ENCODE measurements at places on chromosomes 1 and 21.
A peak's percentile ranks its signal among the peaks of the same experiment; 100 is the strongest.

DNA sequence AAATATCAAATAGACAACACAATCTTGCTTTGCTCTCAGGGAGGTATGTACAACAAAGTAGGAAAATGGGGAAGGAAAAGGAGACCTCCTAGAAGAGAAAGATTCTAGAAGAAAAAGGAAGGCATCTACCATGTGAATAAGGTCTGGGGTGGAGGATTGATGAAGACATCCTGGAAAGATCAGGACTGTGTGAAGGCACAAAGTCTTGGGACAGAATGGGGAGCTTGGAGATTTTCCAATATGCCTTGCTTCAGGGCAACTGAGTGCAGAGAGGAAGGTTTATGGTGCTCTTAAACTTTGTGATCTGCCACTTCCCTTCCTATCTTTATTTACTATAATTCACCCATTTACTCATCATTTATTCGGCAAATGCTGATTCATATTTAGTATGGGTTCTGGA lies 352.0 kb downstream of the PLPP3 start:
- DNase-seq = no peak

- DNase-seq = no peak
Observed at GRCh38 chr1:30014031-30014430, 709.4 kb downstream of the MATN1 start.

- DNase-seq = no peak
Observed at GRCh38 chr1:245591346-245592188, 436.8 kb downstream of the KIF26B start.

- no peak for DNase-seq
Observed at GRCh38 chr1:210618369-210618768, 289.7 kb downstream of the HHAT start.

DNA sequence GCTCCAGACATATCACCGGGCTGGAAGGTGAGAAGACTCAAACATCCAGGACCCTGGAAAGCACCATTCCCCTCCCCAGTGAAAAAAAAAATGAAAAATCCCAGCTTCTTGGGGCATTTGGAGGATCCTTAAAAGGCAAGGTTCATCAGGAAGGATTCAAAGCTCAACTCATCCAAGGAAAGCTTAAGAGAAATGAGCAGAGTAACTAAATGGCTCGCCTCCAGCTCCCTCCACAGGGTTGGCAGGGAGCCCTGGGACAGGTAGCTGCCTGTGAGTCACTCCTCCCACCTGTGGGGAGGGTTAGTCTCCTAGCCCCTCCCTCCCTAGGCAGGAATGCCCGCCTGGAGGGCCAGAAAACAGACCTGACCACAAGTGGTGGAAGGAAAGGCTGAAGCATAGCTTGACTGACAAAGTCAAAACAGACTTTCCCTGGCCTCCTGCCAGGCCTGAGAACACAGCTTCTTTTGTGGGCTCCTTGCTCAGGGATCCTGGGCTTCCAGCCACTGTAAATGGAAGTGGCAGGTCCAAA lies 712 bp upstream of the LAMB3 start:
- DNase-seq = peak; percentile 80

DNA sequence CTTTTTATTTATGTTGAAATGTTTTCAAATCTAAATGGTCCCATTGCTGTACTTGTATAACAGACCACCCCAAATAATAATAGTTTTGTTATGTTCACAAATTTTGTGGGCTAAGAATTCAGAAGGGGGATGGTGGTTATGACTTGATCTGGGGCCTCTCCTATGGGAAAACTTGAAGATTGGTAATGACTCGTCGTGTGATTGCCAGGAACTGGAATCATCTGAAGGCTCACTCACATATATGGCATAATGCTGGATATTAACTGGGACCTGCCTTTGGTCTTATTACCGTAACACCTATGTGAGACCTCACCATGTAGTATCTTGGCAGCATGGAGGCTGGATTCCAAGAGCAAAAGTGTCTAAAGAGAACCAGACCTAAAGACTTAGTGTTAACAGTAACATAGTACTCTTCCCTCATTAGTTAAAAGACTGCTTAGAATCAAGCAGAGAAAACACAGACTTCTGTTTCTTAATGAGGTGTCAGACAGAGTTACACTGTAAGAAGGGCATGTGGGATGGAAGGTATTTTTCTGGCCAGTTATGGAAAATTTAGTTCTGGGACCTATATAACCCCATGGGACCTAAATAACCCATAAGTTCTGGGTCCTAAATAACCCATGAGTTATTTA lies 11.9 kb downstream of the LYPLAL1 start:
- no peak for DNase-seq

DNA sequence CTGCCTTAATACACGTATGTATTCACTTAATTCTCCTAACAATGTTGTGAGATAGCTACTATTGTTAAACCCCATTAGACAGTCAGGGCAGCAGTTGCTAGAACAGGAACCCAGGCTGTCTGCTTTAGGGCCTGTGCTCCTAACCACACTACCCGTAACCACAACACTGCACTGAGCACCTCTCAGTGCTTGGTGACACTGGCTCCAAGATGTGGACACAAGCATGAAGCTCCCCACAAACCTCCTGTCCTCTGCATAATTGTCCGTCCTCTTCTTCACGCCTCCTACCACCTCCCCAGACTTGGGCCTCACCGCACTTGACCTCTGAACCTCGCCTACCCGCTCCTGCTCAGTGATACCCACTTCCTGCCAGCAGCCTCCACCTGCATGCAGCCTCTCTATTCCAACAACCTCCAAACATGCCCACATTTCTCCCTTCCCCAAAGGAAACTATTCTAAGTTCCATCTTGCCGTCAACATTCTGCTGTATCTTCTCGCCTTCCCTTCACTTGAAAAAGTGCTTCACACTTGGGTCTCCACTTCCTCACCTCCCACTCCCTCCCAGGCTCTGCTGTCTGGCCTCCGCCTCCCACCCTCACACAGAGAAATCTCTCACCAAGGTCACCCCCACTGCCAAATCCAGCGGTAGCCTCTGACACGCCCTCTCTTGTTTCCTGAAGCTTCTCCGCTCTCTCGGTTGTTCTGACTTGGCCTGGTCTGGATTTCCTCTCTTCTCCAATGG lies 14.6 kb upstream of the AHDC1 start:
- DNase-seq = peak; percentile 40

GRCh38 chr1:163928069-163928468 lies 606.3 kb downstream of the NUF2 start:
- DNase-seq = no peak

DNA sequence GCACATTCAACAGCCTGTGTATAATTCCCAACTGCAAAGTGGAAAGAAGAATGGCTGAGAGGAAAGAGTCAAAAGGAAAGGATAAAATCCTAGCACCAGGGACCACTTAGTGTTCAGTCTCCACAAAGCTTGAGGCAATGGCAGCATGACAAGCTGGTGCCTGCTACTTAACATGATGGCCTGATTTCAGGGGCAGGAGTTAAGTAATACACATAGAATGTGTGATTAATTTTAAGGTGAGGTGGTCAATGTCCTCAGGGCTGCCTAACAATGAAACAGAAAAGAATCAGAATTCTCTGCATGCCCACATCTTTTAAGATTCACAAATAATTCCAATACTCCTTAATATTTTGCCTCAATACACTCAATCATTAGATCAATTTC lies 8.9 kb downstream of the P3H1 start:
- DNase-seq = no peak

GRCh38 chr1:163837206-163837605 lies 515.5 kb downstream of the NUF2 start:
- DNase-seq = no peak

DNA sequence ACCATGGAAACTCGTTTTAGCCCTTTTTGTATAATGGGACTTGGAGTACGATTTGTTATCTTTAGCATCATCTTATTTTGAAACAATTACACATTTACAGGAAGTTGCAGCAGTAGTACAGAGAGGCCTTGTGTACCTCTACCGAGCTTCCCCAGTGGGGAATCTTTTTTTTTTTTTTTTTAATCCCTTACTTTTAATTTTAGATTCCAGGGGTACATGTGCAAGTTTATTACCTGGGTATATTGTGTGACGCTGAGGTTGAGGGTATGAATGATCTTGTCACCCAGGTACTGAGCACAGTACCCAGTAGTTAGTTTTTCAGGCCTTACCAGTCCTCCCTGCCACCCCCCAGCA lies 45.9 kb downstream of the HHAT start:
- DNase-seq = no peak

GRCh38 chr1:156400191-156400935 lies 31.4 kb downstream of the RHBG start:
- no peak for DNase-seq

- no peak for DNase-seq
Observed at GRCh38 chr1:159261311-159261710, 40.8 kb upstream of the FCER1A start.

DNA sequence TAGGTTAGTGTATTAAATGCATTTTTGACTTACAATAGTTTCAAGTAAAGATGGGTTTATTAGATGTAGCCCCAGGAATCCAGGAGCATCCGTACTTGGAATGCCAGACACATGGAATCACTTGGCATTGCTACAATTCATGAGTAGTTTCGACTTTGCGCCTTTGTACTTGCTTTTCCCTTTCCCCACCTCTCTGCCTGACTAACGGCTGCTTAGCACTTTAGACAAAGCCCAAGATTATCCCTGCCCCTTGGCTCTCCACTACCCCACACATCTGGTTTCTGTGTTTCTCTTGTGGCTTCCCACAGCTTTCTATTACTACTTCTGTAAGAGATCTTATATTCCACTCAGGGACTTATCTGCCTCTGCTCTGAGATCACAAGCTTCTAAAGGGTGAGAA lies 397.7 kb upstream of the POU3F1 start:
- DNase-seq = no peak

GRCh38 chr1:94385308-94385929 lies 32.8 kb upstream of the ABCD3 start:
- peak; percentile 65 for DNase-seq

DNA sequence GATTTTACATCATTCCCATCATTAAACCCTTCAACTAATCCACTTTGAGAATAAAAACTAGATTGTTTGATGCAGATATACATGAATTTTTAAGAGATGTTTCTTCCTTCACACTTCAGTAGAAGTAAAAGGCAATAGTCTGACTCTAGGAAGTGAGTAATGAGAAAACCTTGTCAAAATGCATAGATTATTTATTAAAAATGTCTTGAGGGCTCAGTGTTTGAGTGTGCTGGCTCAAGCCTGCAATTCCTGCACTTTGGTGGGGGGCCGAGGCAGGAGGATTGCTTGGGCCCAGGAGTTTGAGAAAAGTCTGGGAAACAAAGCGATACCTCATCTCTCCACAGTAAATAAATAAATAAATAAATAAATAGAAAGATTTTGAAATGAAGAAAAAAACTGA lies 177.1 kb downstream of the NEGR1 start:
- DNase-seq = no peak

DNA sequence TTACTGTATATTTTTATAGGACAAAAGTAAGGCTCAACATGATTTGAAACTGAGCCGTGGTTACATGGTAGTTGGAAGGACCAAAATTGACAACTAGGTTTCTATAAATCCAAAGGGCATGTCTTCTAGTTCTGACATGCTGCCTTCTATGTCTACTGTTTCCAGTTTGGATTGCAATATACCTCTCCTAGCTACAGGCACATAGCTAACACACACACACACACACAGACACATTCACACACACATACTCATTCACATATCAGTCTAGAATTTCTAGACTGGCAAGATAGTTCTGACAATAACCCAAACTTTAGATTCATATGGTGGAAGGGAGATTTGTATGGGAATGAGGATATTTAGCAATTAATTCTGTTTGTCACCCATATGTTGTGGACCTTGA lies 544.8 kb upstream of the CAMK1G start:
- no peak for DNase-seq

GRCh38 chr1:24688033-24688432 lies 44.9 kb downstream of the SRRM1 start:
- DNase-seq = no peak

DNA sequence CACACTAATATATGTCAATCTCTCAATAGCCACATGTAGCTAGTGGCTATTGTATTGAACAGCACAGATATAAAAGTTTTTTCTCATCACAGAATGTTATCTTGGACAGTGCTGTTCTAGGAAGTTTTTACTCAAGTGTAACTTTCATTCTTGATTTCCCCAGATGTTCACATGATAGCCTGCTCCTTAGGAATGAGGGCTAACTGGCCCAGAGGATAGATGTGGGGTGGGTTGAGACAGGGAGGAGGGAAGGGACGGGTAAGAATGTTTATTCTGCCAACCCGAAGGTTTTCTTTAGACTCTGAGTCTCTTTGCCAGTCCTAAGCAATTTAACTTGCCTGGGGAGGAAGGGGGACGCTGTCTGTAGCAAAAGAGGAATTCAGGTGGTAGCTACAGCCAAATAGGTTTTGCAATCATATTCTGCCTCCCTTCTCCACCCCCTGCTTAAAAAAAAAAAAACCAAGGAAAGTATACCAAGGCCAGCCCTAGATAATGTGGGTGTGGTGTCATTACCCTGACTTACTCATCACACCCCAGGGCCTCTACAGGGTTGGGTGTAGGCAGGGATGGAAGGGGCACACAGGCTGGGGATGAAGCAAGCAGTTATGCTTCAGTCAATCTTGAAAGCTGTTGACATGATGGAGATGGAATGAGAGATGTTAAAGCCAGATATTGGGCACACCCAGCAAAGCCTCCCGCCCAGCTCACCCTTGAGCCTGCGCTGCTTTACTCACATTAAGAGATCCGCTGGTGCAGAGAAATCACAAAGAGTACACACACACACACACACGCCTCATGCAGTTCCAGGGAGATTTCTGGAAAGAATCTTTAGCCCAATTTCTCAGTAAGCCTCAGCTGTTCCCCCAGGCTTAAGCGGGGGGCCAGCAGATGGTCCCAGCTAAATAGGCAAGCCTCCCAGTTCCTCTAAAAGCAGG lies 59.9 kb downstream of the PLXNA2 start:
- no peak for DNase-seq

GRCh38 chr1:220458936-220459335 lies 69.0 kb upstream of the MARK1 start:
- no peak for DNase-seq

- no peak for DNase-seq
Observed at GRCh38 chr1:88540255-88540654, 143.8 kb upstream of the PKN2 start.

GRCh38 chr21:43957128-43957571 lies 55.0 kb upstream of the TRAPPC10 start:
- no peak for DNase-seq

DNA sequence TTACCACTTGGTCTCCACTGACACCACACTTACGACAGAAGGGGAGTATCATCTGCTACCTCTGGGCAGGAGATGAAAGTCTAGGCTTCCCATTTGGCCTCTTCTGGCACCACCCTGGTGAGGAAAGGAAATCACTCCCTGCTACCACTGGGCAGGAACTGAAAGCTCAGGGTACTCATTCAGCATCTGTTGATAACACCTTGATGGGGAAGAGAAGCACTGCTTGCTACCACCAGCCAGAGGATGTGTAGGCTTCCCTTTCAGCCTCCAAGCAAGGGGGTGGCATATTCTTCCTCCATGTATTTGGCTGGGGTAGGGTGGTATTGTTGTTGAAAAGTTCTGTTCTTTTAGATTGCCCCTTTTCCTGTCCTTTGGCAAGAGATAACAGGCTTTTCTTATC lies 115.0 kb downstream of the ACBD6 start:
- DNase-seq = no peak

- no peak for DNase-seq
Observed at GRCh38 chr1:45244660-45245059, 38.3 kb upstream of the ZSWIM5 start.

Data from activated CD4-positive, alpha-beta T cell treated with anti-CD3 and anti-CD28 coated beads for 48 hours (primary cell).